ENCODE measurements at places on chromosomes 6 and 20.

DNA sequence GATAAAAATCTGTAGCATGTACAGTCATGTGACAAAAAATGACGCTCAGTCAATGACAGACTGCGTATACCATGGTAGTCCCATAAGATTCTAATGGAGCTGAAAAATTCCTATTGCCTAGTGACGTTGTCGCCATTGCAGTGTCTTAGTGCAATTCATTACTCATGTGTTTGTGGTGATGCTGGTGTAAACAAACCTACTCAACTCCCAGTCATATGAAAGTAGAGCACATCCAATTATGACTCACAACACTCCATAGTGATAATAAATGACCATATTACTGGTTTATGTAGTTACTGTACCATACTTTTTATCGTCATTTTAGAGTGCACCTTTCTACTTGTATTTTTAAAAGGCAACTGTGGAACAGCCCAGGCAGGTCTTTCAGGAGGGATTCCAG lies 45.0 kb downstream of the TFAP2A start:
- DNase-seq = no peak

DNA sequence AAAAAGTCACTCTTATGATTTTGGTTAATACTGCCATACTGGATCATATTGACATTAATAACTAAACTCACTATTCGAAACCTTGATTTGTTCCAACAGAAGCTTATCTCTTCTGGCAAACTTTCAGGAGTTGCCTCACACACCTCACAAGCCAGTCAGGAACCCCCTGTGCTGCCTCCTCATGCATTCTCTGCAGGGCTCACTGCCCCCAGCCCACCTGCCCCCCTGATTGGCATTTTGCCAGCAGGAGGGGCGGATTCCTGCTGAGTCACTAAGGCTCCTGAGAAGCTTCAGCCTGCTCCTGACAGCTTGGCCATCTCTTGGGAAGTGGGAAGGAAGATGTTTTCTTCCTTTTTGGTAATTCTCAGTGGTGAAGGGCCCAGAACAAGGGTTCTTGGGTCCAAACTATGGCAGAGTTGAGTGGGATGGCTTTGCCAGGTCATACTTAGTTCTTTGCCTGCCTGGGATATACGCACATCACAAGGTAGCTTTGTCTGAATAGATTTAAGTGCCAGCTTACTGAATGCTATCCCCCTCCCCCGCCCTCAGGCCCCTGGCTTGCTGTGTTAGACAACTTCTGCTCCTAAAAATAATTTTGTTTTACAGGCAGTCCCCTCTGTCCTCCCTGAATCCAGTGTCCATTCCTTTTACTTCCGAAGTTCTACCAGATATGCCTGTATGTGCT lies 31.4 kb downstream of the SLC35F1 start:
- no peak for DNase-seq

DNA sequence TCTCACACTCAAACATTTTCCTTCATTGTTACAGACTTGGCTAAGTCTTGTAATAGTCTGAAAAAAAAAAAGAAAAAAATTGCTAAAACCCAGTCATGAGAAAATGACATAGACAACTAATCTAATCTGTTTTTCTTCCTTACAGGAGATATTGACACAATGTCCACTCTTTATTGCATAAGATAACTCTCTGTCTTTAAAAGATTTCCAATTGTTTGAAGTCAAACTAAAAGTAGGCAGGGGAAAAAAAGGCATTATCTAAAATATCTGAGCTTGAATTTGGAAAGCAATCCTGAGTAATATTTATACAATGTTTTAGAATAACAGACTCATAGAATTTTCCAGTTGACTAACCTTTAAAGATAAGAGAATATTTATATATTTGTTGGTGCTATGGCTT lies 233.0 kb upstream of the CEP162 start:
- no peak for DNase-seq

- DNase-seq = no peak
Observed at GRCh38 chr20:10961651-10962288, 288.0 kb upstream of the JAG1 start.

DNA sequence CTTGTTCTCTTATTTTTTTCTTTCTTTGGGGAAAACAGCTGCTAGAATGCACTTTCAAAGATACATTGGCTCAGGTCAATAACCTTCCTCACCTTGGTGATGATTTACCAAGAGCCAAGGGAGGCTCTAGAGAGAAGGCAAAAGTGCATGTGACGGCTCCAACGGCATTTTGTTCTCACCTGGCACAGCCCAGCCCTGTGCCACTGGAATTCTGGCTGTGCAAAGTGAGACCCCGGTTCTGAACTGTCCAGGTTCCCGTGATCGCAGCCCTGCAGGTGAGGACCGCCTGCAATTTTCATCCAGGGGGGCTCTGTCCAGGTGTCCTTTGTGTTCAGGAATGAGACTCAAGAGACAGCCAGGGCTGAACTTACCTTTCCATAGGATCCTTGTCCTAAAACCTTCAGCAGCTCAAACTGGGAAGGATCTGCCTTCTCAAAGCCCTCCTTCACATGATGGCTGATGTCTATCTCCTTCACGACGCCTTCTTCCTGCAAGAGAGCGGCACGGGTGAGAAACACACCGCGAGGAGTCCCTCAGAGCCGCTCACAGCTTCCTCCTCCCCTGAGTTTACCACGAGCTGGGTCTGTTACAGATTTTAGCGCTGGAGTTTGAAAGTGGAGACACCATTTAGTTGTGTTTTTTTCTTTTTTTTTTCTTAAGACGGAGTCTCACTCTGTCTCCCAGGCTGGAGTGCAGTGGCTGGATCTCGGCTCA lies 48.0 kb downstream of the RAMACL start:
- no peak for DNase-seq

GRCh38 chr20:46144432-46145025 lies 26.4 kb downstream of the CD40 start:
- no peak for DNase-seq

DNA sequence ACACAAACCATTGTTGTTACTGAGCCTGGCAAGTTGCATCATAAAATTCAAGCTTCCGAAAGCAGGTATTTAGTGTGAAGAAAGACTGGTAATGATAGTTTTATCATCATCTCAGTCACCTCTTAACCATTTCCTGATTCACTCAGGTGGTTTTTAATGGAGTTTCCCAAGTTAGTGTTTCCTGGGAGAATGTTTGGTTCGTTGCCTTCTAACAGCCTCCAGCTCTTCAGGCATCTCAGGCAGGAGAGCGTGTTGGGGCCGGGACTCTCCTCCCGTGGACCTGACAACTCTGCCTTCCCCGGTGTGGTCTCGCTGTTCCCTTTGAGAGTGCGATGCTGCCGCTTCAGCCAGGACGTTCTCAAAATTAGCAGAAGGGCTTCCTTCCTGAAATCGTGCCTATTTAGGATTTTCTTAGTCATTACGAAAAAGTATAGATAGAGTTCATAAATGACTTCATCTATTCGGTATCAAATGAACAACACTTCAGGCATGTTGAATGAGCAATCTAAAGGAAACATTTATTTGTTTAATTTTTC lies 105.0 kb upstream of the QKI start:
- DNase-seq = no peak

GRCh38 chr6:50264995-50265571 lies 215.4 kb upstream of the DEFB112 start:
- DNase-seq = no peak

GRCh38 chr6:10382322-10382721 lies 32.6 kb downstream of the TFAP2A start:
- no peak for DNase-seq

- DNase-seq = no peak
Observed at GRCh38 chr6:47057830-47058540, 15.9 kb upstream of the ADGRF1 start.

- DNase-seq = no peak
Observed at GRCh38 chr6:127288705-127289104, 22.0 kb downstream of the RNF146 start.

- DNase-seq = no peak
Observed at GRCh38 chr20:50892394-50892793, 38.8 kb downstream of the ADNP start.

DNA sequence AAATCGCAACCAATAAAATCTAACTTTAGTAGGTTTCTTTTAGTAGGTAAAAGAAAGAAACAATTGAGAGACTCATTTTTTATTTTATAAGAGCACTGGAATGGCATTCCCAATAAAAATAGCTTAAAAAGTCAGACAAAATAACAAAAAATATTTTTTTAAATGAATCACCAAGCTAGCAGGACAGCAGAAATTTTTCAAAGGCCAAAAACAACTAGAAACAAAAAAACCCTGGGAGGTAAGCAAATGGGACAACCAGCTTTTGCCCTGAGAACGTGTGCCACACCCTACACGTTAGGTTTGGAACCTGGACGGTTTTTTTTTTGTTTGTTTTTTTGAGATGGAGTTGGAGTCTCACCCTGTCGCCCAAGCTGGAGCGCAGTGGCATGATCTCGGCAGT lies 19.6 kb downstream of the GPLD1 start:
- no peak for DNase-seq

DNA sequence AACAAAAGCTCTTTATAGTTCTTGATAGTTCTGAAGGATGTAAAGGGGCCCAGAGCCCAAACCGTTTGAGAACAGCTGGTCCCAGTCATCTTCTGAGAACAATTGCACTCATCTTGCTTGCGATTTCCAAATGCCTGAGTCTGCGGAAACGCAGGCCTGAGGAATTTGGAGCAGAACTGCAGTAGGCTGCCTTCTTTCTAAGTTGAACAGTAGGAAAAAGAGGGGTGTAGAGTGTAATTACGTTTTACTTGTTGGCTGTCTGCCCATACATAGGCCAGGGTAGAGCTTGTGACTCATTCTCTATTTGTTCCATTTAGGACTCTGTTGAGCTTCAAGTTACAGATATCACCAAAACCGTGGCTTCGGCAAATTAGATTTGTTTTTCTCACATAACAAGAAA lies 42.0 kb upstream of the KIF16B start:
- no peak for DNase-seq

- no peak for DNase-seq
Observed at GRCh38 chr6:35477028-35477427, 8.8 kb downstream of the RPL10A start.

GRCh38 chr20:44393608-44394451 lies 38.3 kb downstream of the HNF4A start:
- DNase-seq = no peak

- DNase-seq = no peak
Observed at GRCh38 chr6:151075930-151076555, 163.7 kb upstream of the AKAP12 start.

GRCh38 chr6:29531668-29532067 lies 27.9 kb downstream of the UBD start:
- no peak for DNase-seq

- DNase-seq = no peak
Observed at GRCh38 chr20:32476684-32477593, 108.2 kb downstream of the NOL4L start.

GRCh38 chr6:134007077-134007476 lies 45.3 kb downstream of the SLC2A12 start:
- DNase-seq = no peak

GRCh38 chr20:53555816-53556215 lies 37.8 kb downstream of the ZNF217 start:
- no peak for DNase-seq

- no peak for DNase-seq
Observed at GRCh38 chr6:99013145-99013544, 65.4 kb upstream of the FBXL4 start.

- no peak for DNase-seq
Observed at GRCh38 chr6:36908747-36909146, 23.0 kb downstream of the C6orf89 start.
